ENCODE measurements at places on chromosomes 16 and 17.

GRCh38 chr17:77429969-77430752 lies 289.4 kb downstream of the SEC14L1 start:
- peak; percentile 68 for DNase-seq

DNA sequence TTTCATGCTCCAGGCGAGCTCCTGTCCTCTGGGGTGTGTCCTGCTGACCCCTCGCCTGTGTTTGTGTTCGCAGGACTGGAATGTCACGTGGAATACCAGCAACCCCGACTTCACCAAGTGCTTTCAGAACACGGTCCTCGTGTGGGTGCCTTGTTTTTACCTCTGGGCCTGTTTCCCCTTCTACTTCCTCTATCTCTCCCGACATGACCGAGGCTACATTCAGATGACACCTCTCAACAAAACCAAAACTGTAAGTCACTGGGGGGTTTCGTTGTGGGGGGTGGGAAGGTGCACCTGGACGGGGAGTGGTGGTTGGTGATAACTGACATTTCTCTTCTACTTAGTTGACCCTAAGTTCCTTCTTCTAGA lies 58.3 kb downstream of the ABCC1 start:
- DNase-seq, result no peak

DNA sequence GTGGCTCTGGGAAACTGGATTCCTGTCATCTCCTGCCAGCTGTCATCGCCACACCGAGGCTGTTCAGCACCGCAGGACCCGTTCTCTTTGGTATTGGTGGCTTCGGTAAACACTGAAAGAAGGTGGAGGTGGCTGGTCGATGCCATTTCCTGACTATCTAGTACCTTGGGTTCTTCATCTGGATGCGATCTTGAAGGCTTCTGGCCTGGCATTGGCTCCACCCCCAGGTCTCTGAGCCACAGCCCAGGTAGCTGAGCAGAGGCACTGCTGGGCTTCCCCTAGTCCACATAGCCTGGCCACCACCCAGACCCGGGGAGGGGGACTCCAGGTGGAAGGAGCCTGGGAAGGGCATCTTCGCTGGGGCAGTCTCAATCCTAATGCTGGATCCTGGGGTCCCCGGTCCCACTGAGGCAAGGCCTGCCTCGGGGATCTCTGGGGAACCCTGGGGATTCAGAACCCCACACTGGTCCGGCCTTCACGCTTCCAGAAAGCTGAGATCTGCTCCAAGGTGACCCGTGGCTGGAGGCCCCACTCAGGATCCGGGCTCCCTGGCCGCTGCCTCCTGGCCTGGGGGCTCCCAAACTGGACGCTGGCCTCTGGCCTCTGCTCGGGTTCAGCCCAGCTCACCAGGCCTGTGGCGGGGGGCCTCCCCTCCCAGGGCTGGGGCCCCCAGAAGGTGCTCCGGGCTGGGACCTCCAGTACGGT lies 1.8 kb downstream of the C16orf54 start:
- DNase-seq, result no peak

- peak; percentile 61 for DNase-seq
These were observed 593 bp upstream of the HEXIM1 start for GRCh38 chr17:45147581-45148182.

DNA sequence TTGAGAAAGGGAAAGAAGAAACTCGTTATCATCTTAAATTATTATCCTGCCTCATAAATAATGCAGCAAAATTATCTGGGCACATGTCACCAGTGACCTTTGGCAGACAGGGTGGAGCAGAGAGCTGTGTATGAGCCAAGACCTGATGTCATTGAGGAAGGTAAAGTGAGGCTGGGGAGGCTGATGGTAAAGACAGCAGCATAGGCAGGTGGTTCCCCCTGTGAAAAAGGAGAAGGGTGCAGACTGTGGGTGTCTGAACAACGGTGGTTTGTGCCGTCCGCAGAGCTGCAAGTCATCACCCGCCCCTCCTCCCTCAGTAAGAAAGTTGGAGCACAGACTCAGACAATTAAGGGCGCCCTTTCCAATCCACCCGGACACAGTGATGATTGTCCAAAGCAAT lies 30.8 kb upstream of the METTL16 start:
- DNase-seq, result no peak

DNA sequence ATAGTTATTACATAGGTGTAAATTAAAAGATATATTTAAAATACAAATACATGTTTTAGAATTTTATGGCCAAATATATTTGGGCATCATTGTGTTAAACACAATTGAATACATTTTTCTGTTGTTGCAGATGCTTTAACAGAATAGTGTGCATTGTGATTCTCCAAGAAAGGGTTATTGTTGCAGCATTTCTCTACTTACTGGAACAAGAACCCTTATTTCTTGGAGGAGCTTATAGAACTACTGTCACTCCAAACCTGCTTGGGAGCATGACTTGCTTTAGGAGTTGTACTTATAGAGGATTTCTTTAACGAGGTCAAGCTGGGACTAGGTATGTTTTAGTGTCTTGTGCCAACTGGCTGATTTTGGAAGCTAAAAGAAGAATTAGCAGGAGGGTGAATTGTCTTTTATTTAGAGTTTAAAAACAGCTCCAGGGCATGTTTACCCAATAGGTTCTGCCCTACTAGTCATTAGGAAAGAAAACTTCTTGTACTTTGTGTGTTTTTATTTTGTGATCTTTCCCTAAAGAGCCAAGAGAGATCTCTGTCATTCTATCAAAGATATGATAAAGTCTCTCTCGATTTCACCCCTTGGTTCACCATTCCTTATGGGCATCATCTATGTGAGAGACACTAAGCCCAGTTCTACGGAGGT lies 279.8 kb upstream of the SALL1 start:
- no peak for DNase-seq

GRCh38 chr16:3274490-3274889 lies 8.8 kb upstream of the ZNF263 start:
- no peak for DNase-seq

GRCh38 chr16:840561-841454 lies 40.3 kb upstream of the GNG13 start:
- no peak for DNase-seq

DNA sequence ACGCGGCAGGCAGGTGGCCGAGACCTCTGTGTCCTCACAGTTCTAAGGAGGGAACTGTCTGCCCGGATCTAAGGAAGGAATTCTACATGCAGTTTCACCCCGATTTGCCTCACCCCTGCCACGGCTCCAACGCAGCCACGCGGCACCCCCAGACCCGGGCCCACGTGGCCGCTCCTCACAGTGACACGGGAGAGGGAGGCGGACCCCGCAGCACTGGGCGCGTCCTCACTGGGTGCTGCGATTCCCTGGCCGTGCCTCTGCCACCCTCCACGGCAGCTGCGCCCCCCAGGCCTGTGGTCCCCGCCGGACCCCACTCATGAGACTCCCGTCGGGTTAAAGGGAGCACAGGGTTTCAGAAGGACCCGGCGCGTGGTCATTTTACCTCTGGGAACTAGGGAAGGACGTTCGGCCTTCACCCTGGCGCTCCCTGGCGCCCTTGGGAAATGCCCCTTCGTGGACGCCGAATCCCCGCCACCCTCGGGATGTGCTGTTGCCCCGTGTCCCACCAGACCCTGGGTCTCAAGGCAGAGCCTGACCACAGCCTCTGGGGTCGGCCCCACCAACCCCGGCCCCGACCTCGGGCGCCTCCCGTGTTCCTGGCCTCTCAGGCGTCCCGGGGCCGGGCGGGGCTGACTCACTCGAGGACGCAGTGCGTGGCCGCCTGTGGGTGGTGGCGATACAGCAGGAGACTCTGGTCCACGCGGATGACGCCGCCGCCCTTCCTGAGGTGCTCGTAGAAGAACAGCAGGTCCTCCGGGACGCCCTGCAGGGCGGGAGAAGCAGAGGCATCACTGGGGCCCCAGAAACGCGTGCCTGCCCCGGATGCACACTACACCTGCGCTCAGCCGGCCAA lies 118.8 kb upstream of the METRNL start:
- DNase-seq, result no peak

DNA sequence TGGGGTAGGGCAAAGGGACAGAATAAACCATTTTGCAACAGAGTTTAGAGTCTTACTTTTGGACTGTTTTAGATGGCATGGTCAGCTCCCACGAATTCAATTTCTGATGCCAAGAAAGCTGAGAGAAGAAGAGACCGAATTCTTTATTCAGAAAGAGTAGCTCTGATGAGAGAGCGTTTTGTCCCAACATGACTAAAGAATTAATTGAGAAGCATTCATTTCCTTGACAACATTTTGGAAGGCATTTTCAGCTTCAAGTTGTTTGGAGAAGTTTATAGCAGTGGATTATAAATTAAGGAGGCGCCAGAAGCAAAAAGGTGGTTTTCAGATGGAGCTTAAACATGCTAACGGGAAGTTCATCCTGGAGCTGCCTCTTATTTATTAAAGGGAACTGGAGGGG lies 12.2 kb downstream of the GAN start:
- DNase-seq, result no peak

- no peak for DNase-seq
These were observed 35.2 kb downstream of the KIAA0513 start for GRCh38 chr16:85062845-85063244.

DNA sequence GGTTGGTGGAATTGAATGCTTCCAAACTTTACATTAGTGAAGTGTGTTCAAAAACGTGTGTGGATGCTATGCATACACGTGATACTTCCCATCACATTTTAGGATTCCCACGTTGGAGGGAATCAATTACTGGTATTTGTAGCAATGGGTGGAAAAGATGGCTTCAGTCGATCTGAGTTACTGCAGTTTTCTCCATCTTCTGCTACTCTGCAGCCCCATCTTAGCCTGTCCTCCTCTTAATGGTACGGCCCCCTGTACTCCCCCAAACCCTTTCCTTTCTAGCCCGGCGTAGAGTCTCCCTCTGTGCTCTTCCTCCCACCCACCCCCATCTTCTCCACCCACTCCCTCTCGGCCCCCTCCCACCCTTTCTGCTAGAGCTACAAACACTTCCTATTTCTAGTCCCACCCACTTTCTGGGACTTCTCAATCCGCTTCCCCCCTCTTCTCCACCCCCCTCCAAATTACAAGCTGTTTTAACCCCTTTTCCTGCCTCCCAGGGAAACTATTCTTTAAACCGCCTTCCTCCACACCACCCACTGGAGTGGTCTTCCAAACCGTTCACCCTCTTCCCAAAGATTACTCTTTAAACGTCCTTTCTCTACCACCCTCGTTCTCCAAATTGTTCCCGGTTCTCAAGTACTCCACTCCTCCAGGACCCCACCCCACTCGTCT lies 1.1 kb downstream of the CHTF8 start:
- DNase-seq, result no peak

DNA sequence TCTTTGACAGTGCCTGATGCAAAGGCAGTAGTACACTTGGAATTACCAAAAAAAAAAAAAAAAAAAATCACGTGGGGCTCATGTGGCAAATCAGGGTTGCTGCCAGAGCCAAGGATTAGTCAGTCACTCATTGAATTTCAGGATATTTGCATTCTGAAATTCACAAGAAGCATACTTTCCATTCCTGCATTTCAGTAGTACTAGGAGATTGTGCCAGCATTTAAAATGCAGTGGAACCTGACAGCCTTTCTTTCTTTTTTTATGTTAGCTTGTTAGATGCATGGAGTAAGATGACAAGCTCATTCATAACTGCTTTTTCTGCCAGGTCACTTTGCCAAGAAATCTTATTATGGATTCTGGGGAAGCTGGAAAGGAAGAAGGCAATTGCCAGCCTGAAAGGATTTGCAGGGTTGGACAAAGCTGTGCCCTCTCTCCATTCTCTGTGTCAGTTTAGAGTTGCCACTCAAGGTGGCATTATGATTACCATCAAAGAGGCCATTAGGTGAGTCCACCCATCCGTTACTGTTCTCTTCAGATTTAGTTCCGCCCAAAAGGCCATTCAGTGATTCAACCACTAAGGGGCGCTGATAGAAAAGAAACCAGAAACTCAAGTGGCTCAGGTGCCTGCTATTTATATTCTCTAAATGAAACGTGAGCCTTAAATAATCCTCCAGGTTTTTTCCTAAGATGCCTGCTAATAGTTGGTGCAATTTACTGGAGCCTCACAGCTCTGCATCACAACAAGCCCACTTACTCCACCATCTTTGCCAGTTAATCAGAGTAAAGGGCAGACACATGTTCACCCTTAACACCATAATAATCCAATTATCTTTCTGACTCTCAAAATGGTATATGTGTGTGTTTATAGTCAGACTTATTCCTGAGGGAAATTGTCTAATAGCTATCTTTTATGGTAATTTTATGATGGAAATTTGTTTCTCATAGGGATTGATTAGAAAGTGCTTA lies 59.0 kb downstream of the TANGO6 start:
- DNase-seq, result no peak

Data from stimulated activated CD4-positive, alpha-beta T cell treated with anti-CD3 and anti-CD28 coated beads, Interleukin-12 subunit alpha, Interleukin-12 subunit beta, amount 100 ng/mL, for 24 hours (primary cell).